ENCODE measurements at places on chromosomes 7 and 10.

DNA sequence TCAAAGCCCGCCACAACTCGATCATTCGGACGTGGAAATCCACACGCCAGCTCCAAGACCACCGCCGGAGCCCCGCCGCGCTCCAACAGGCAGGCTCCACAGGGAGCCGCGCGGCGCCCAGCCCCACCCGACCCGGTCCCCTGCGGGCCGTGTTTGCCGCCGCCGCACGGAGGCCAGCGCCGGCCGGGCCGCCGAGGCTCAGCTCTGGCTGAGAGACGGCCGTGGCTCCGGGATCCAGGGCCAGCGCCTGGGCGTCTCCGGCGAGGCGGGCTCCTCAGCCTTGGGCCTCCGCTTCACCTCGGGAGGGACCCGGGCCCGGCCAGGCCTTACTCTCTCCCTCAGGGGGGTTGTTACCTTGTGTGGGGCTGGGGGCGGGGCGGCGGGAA lies 333 bp downstream of the SMNDC1 start:
- DNase-seq: no peak

GRCh38 chr10:103262229-103262628 lies 14.7 kb upstream of the INA start:
- no peak for DNase-seq

GRCh38 chr7:117728890-117729624 lies 144.2 kb downstream of the CTTNBP2 start:
- DNase-seq: no peak

DNA sequence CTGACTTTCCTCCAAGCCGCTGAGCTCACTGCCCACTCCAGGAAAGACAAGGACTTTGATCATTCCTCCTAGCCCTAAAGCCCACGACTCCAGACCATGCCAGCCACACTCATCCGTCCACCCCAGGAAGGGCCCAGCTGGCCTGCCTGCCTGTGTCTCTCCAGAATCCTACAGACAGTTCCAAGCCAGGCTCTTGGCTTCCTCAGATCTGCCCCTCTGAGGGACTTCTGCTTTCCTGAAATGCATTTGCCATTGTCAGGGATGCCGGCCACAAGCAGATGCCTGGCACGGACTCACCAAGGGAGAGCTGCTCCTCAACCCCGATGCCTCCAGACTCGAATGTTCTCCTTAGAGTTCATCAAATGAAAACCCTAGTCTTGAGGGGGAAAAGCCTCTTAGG lies 155.8 kb downstream of the OAT start:
- no peak for DNase-seq

- no peak for DNase-seq
These were observed 7.0 kb downstream of the PRF1 start for GRCh38 chr10:70595566-70596016.

- peak; percentile 40 for DNase-seq
These were observed 39.3 kb downstream of the FAS start for GRCh38 chr10:89029785-89030437.

- DNase-seq: no peak
These were observed 118.1 kb downstream of the ARL4A start for GRCh38 chr7:12805518-12805928.

DNA sequence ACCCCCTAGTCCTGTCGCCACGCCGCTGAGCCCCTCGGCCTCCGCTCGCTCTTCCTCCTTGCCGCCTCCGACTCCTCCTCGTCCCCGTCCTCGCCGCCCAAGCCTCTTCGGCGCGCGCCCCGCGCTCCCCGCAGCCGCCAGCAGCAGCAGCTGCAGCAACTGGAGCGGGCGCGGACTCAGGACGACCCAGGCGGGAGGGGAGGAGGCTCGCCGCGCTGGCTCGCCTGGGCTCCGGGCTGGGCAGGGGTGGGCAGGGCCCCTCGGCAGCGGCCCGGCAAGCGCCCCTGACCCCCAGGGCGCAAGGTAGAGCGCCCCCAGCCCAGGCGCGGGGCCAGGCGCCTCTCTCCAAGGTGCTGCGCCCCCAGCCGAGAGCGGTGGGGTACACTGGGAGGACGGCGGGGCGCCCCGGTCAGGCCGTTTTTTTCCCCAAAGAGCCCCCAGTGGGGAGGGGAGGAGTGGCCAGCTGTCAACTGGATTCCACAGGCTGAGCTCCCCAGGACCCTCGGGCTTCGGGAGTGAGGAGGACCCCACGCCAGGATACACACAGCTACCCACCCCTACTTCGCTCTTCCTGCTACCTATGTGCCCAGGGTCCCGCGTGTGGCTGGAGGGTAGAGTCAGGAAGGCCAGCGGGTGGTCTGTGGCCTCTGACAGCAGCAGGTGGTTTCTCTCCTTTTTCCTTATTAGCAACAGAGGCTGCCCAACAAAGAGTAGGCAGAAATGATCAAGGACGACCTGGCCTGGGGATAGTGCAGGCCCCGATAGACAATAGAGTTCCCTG lies 903 bp upstream of the KCNMA1 start:
- DNase-seq: no peak

- no peak for DNase-seq
These were observed 2.5 kb downstream of the TNRC18 start for GRCh38 chr7:5420881-5421713.

GRCh38 chr10:46517541-46517940 lies 38.9 kb downstream of the GPRIN2 start:
- no peak for DNase-seq

GRCh38 chr10:557792-558328 lies 131.6 kb downstream of the DIP2C start:
- DNase-seq: no peak

DNA sequence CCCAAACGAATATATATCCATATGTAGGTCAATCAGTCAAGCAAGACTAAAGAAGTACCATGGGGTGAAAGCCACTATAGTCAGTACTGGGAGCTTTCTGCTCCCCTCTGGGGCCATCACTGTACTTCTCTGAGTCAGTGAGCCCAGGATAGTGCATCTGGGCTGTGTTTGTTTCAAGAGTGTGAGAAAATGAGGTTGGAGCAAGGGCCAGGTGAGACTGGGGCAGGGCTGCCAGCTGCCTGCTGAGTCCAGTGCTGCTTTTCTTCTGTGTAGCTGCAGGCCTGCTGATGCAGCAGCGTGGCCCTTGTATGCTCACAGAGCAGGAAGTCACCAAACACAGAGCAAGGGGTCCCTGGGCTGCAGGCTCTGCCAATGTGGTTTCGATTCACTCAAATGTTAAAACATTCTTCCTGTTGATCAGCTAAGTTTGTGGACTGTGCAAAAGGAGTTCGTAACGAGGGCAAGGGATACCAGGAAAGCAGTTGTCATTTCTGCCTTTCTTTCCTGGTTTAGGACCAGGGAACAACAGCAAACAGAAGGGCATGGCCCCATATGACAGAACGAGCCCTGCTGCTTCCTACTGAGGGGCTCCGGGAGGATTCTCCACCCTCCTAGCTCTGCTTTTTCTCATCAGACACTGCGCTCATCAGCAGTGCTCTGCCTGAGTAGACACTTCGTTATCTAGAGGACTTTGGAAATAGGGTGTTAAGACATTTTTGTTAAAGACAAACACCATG lies 65.4 kb upstream of the TNS3 start:
- no peak for DNase-seq

GRCh38 chr10:88165849-88166271 lies 302.4 kb downstream of the PTEN start:
- DNase-seq: no peak

- DNase-seq: no peak
These were observed 133.5 kb downstream of the MTPAP start for GRCh38 chr10:30215623-30216022.

DNA sequence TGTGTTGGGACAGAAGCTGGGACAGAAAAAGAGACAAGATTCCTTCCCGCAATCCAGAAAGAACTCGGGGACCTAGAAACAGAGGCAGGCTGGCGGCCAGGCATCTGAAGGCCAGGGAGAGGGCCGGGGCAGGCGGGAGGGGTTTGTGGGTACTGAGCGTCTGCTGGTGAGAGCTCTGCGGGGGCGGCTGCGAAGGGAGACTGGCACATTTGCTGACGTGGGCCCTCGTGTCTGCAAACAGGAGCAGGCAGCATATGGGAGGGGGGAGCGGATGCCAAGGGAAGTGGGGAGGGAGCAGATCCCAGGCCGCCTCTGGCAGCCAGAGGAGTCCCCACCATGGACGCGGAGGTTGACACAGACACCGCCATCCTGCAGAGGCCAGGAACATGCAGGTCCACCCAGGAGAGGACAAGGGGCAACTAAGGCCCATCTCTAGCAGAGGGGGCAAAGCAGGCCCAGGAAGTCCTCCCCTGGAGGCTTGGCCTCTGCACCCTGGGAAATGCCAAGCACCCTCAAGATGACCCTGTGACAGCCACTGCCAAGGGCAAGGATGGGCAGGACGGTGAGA lies 32.2 kb downstream of the KCNH2 start:
- no peak for DNase-seq

DNA sequence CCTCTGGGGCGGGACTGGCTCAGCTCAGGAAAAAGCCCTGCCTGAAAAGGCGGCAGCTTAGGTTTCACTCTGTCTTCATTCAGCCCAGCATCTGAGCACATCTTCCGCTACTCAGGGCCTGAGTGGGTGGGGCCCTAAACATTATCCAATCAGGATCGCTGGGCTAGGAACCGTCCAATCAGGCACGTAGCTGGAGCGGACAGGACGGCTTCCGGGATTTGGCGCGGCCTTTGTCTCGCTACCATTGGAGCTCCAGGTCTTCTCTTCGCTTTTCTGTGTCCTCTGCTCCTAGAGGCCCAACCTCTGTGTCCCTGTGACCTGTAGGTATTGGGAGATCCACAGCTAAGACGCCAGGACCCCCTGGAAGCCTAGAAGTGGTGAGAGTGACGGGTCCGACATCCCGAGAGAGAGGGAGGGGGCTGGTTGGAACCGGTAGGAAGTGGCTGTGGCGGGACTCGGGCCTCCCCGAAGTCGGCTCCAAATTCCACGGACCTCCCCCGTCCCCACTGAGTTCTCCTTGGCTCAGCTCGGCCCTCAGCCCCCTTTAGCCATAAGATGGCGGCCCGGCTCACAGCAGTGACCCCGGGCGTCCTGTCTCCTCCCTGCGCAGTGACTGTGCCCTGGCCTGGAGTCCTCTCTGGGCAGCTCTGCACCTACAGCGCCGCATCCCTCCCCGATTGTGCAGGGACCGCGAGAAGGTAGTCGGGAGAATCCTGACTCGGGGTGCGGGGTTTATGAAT lies 99.1 kb downstream of the ZNF680 start:
- no peak for DNase-seq
